Left colon (tissue), 2 donors: ENCODE measurements at places on chromosomes 7 and 10. TPM values are rescaled to one million over a fixed set of nuclear protein-coding genes. Genes with fewer than 3 reads are reported as not detected.

GRCh38 chr7:129013048-129013724 is 41.7 kb downstream of the TNPO3 start:
- DNase-seq = no peak

ACSM6 gene
- total RNA-seq = not detected

IFIT1B gene
- total RNA-seq = not detected

- DNase-seq = no peak
Measured at GRCh38 chr7:134587750-134588149, 38.8 kb downstream of the AKR1B15 start.

- peak; percentile 43 for DNase-seq
Measured at GRCh38 chr10:88702848-88703597, 3.0 kb upstream of the LIPK start.
